CD4-positive, alpha-beta T cell treated with Interleukin-2 at 100 ng/mL for 4 hours (primary cell): ENCODE measurements at places on chromosomes 6 and 20.

GRCh38 chr6:106440546-106440945 is 80.0 kb downstream of the CRYBG1 start:
- no peak for DNase-seq

- DNase-seq = no peak
These were observed 82.2 kb downstream of the ZDHHC14 start for GRCh38 chr6:157462956-157463742.

GRCh38 chr6:90095788-90096187 is 200.9 kb downstream of the BACH2 start:
- DNase-seq = no peak

- DNase-seq = peak; percentile 6
These were observed 10.0 kb upstream of the PFDN4 start for GRCh38 chr20:54197621-54198604.

GRCh38 chr20:15144916-15145315 is 807.5 kb upstream of the FLRT3 start:
- no peak for DNase-seq

DNA sequence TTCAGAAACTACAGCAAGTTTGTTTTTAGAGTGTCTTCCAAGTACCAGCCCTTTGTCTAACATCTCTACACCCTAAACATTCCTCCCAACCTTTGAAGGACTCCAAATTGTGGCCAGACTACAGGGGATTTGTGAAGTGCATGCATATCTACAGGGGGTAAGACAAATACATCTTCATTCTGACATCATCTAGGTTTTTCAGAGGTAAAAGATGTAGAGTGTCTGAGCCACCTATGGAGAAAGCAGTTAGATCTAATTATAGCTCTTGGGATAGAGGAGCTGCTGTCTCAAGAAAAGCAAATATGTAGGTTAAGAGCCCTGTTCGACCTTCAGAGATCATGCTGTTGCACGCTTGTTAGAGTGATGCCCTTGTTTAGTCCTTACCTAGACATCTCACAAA is 617.7 kb upstream of the AGPAT4 start:
- DNase-seq = no peak

DNA sequence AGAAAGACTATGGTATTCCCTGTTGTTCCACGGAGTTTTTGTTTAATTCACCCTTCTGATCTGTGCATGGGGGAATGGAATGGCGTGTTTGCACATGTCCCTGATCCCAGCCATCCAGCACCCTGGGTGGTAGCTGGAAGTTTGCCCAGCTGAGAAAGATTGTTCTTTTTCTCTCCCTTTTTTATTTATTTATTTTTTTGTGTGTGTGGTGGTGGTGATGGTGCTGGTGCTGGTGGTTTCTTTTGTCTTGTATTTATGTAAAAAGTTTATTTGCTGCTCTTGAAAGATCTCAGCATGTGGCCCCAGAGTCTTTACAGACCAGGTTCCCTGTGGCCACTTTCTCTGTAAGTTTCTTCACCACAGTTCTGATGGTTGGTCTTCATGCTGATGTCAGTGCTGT is 372.6 kb downstream of the UTRN start:
- DNase-seq = no peak

- no peak for DNase-seq
These were observed 50.4 kb upstream of the TLDC2 start for GRCh38 chr20:36825385-36826104.
